ENCODE measurements at places on chromosomes 6 and 20.
A peak's percentile ranks its signal among the peaks of the same experiment; 100 is the strongest.

GRCh38 chr6:12064131-12064530 lies 52.0 kb downstream of the HIVEP1 start:
- no peak for DNase-seq

- DNase-seq, result no peak
These were observed 55.4 kb downstream of the CHMP4B start for GRCh38 chr20:33866398-33867100.

GRCh38 chr6:30213957-30214656 lies 901 bp upstream of the TRIM26 start:
- peak; percentile 66 for DNase-seq

DNA sequence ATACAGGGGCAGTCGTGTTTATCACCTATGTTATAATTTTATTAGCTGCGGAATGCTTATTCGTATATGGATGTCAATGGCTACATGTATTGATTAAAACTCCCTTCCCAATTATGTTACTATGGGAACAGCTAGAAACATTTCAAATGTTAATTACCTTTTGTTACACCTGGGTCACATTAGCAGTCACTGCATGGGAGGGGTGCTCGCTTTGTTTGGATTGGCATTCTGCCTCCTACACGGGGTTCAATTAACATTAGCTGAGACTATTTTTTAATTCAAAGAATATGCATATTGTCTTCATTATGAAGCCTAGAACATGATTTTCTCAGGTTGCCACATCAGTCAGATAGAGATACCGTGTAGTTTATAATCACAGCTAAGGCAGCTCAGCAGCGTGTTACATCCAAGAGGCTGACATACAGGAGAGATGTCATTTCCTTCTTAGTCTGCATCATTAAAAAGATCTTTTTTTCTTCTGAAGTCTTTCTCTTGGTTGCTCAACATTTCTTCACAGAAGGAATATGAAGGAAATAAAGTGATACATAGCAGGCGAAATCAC lies 76.2 kb upstream of the RPS6KA2 start:
- no peak for DNase-seq

- no peak for DNase-seq
These were observed 7.6 kb upstream of the LKAAEAR1 start for GRCh38 chr20:64091770-64092169.

GRCh38 chr20:4929686-4930397 lies 71.5 kb downstream of the SLC23A2 start:
- DNase-seq, result no peak

DNA sequence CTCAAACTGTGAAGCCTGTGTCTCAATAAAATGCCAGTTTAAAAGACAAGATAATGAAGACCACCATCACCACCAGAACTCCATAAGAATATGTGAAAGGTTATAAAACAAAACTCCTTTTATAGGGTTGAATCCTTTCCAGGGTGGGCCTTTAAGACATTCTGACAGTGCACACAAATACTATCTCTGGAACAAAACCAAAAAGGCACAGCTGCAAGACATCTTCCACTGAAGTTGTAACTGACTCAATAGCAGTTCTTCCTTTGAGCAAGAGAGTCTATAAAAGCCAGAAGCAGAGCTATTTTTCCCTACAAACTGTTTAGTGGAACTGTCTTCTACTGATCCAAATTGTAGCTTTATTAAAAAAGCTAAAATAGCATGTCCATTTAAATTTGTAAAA lies 81.6 kb downstream of the EPB41L2 start:
- DNase-seq, result no peak

GRCh38 chr6:37010402-37010892 lies 5.0 kb downstream of the FGD2 start:
- DNase-seq, result no peak

DNA sequence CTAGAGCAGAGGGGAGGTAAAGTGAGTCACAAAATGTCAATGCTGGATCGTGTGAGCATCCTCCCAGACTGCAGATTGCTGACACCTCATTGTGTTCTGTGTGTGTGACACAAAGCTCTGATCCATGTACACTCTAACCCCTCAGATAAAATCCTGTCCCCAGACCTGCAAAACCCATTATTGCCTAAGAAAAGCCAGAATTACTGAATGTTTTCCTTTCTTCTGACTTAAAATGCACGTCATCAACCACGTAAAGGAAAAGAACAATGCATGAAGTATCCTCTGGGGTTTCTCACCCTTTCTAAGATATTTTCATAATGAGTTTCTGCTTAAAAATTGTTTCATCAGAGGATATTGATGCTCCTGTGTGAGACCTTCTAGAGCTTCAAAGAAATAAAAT lies 218.0 kb upstream of the PREP start:
- no peak for DNase-seq

DNA sequence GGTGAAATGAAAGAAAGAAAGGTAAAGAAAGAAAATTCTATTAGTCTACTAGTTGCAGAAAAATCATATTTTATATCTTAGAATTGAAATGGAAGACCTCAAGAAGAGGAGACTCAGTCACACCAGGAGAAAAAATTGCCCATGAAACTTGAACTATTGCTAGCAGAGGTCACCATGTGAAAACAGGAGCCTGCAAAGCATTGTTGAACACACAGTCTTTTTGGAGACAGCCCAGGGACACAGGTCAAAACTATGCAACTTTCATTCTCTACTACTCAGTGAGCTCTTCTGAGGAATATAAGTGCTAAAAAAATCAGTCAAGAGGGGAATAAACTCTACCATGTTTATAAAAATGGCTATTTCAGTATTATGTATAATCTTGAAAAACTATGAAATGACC lies 89.8 kb upstream of the TENT5A start:
- DNase-seq, result no peak

DNA sequence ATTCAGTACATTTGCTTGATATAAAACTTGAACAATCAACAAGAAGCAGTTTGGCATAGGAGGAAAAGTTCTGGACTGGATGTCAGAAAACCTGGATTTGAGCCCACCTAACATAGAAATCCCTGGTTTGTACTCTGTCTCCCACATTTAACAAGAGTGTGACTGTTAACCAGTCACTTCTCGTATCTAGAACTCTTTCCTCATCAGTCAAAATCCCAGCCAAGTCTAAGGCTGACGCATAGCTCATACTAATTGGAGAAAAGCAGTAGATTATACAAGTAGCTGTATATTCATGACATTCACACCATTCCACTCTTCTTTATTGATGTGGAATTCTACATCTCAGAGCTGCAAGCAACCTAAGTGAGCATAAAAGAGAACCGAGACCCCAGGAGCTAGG lies 222.7 kb downstream of the PHACTR1 start:
- no peak for DNase-seq

DNA sequence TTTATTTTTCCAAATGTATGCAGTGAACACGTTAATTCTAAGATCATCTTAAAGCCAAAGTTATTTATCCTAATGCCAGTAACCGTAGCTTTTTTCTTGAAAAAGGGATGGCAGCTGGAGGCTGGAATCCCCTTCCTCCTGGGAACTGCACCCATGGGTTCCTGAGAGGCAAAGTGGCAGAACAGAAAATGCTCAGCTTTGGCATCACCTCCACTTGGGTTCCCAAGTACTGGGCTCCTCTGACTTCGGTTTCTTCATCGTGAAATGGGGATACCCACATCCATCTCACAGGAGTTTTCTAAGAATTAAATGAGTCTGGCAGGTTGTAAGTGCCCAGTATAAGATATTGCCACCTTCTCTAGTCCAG lies 6.2 kb upstream of the DDX43 start:
- no peak for DNase-seq

DNA sequence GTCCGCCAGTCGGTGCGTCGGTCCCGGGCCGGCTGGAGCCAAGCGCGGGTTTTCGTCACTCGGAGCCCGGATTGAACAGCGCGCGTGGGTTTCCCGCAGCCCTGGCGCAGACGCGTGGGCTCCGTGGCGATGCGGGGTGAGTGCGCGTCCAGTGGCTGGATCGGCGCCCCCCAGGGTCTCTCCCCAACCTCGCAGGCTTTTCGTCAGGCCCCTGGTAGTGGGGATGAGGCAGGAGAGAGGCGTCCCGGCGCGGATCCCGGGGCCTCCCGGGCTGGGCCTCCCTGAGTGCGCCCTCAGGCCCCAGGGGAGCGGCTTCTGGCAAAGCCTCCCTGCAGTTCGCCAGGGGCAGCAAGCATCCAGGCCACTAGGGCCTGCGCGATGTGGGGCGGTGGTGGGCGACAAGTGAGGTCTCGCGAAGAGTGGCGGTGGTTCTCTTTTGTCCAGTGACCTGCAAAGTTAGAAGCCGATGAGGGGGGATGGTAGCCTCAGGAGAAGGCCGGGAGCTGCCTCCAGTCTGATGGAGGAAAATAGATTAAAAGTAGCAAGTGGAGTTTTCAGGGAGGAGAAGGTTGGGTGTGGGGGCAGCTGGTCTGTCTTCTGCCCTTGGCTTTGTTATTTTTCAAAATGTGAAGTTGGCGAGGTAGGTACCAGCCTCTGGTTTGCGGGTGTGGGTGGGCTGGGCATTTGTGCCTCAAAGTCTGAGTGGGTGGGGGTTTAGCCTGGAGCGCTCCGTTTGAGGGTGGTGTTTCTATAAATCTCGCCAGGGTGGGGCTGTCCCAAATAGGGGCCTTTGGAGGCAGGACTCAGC lies 1.6 kb downstream of the TOX2 start:
- DNase-seq, result peak; percentile 11

DNA sequence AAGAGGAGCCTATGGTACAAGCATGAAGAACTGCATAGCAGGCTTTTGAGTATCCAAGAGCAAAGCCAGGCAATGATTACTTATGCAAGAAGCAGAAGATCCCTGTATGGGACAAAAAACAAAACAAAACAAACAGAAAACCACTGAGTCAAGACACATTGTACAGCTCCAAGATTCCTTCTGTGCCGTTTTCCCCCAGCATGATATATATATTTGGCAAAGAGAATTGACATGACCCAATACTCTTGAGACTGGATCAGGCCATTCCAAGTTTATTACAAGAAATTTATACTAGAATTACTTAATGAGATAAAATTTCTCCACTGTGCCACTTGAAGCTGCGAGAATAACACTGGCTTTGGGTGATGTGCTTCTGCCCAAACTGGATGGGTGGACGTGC lies 65.5 kb downstream of the TRMT11 start:
- DNase-seq, result no peak

GRCh38 chr6:144899161-144899560 lies 614.0 kb downstream of the UTRN start:
- no peak for DNase-seq

DNA sequence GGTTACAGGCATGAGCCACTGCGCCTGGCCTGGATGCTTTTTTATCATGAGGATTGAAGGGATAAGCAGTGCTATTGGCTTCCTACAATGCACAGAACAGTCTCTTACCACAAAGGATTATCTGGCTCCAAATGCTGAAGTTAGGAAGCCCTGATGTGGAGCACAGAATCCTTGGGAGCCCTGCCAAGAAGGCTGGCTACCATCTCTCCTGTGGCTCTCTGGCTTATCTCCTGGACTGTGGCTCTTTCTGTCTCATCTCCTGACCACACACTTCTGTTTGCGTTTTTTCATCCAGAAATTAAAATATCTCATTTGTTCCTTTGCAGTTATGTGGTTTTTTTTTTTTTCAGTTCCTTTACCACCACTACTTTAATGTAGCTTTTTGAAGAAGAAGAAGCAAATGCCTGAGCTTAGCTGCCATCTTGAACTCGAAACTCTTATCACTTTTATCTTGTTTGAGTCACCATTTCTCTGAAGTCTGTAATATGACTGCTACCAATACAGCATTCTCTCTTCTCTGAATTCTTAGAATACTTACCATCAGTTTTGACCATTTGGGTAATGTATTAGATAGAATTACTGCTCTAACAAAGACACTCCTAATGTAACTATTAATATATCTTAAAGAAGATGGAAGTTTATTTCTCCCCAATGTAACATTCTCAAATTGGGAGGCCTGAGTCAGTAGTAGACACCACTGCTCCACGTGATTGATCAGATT lies 1044.7 kb downstream of the KIF16B start:
- no peak for DNase-seq

GRCh38 chr6:157806131-157806855 lies 16.8 kb upstream of the SNX9 start:
- DNase-seq, result no peak

DNA sequence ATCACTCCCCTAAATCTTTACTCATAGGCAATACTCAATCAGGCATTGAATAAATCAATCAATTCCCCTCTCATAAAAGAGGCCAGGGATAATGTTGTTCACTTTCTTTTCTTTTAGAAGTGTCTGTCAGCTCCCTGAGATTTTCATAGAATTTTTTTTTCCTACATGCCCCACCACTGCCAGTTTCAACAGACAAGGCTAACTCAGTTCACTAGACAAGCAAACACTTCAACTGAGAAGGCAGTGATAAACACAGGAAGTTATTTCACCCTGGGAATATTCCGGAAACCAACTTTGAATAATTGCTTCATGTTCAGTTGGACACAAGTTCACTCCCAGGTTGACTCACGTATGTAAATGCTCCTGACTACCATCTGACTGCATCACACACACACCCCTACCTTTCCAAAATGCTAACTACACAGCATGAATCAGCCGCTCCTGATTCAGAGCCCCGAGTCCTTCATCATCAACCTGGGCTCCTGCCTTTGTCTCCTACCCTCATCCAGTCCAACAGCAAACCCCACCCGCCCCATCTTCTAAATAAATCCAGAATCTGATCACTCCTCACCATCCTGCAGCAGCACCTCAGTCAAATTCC lies 143.9 kb downstream of the BCAS1 start:
- no peak for DNase-seq

GRCh38 chr20:35312318-35312717 lies 20.1 kb upstream of the FAM83C start:
- DNase-seq, result no peak

- no peak for DNase-seq
These were observed 454.3 kb downstream of the BTBD3 start for GRCh38 chr20:12371990-12372389.

- no peak for DNase-seq
These were observed 39.0 kb upstream of the TBXT start for GRCh38 chr6:166206510-166207283.

DNA sequence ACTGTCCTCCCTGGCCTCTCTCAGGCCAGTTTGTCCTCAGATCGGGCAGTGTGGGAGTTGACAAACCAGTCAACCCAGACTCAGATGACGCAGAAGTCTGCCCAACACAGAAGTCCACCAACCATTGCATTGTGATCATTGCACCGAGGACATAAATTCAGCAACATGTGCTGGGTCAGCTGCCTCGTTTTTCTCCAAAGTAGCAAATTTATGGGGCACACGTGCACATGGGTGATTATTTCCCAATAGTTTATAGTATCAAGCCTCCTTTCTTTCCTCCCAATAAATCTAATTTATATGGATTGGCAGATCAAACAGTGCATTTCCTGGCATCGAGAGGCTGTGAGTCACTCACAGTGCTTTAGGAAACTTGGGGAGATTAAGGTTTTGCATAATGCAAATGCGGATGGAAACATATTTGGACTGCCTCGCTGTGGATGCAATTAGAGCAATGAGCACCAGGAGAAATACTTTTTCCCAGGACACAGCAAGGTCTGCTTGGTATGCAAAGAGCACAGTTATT lies 413.7 kb upstream of the SULF2 start:
- DNase-seq, result no peak

- no peak for DNase-seq
These were observed 970.5 kb downstream of the EYS start for GRCh38 chr6:64736421-64736950.

GRCh38 chr20:47642624-47643023 lies 140.9 kb downstream of the NCOA3 start:
- no peak for DNase-seq

- DNase-seq, result no peak
These were observed 111.1 kb upstream of the DTNBP1 start for GRCh38 chr6:15773806-15774410.
